Activated CD8-positive, alpha-beta memory T cell treated with anti-CD3 and anti-CD28 coated beads, Interleukin-2, amount 50 U/mL, for 48 hours (primary cell): ENCODE measurements at places on chromosomes 3 and 15.

GRCh38 chr15:35393398-35393797 is 152.6 kb downstream of the DPH6 start:
- no peak for DNase-seq

DNA sequence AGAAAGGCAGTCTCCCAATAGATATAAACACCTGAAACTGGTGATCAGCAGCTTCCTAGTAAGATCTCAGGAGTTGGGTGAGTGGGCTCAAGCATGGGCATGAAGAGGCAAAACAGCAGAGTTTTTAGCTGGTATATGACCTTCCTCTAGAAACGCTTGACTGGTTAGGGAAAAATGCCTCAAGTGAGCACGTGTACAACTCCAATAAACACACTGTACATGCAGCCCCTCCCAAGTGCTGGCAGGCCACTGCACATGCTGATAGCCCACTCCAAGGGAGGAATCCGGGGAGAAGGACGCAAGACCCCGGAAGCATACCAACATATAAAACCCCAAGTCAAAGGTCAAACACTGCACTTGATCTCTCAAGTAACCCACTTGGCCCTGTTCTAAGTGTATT is 143.0 kb downstream of the FMN1 start:
- DNase-seq: no peak

GRCh38 chr3:192011137-192011536 is 550.2 kb downstream of the PYDC2 start:
- no peak for DNase-seq

GRCh38 chr3:177449360-177450006 is 252.2 kb upstream of the TBL1XR1 start:
- DNase-seq: no peak

- no peak for DNase-seq
These were observed 104.8 kb upstream of the RAD18 start for GRCh38 chr3:9068051-9068450.

GRCh38 chr3:178079966-178080365 is 456.3 kb upstream of the KCNMB2 start:
- DNase-seq: no peak

DNA sequence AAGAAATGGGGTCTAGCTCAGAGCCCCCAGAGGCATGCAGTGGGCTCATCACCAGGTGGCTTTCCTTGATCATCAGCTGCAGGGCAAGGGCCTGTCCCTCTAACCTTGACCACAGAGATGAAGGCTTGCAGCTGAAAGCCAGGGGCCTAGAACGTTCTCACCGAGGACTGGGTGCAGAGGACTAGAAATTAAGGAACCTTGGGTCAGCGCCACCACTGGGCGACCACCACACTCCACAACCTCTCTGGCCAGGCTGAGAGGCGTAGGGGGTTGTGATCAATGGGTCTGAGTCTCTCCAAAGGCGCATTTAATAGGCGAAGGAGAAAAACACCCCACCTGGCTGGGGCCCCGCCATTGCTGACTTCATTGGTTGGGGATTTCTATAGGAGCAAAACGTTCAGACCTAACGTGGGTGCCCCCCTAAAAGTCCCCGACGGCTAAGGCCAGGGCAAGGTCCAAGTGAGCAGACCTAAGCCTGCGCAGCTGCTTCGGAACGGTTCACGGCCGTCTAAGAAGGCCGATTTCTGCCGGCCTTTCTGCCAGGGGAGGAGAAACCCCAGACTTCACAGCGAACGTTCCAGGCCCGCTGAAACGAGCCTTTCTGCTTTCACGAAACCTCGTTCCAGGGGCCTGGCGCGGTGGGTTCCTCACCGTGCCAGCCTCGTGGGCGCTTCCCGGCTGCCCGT is 915 bp downstream of the BCL2L10 start:
- DNase-seq: no peak

DNA sequence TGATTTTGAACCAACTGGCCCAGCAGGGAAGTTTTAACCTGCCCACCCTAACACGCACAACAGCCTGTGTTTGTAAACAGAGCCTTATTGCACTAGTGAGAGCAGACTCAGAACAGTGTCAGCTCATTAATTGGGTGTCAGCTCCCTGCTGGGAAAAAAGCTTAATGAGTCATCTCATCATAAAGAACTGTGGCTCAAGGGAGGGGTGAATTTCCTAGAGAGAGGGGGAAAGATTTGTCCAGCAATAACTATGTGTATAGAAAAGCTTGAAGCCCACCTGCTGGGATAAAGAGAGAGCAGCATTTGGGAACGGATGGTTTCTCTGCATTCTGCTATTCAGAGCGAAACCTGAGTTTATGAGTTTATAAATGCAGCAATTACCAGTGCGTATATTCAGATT is 48.9 kb upstream of the GMNC start:
- DNase-seq: no peak

DNA sequence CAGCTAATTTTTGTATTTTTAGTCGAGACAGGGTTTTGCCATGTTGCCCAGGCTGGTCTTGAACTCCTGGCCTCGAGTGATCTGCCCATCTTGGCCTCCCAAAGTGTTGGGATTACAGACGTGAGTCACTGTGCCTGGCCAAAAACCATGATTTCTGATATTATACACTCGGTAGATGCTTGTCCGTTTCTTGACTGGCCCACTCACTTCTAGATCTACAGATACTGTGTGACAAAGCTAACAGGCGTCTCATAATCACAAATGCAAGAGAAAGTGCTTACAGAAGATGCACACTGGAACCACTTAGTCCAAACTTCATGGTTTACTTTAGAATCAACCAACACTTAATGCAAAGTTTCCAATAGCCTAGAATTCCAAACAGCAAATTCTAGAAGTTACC is 8.4 kb downstream of the PROK2 start:
- no peak for DNase-seq

- no peak for DNase-seq
These were observed 114.6 kb downstream of the CYP19A1 start for GRCh38 chr15:51223771-51224229.

- DNase-seq: peak; percentile 71
These were observed at the start of gene TLR9 for GRCh38 chr3:52225452-52226228. Gene TLR9, minus strand, starts transcription at chr3:52225645. Its CDS starts 116 bp downstream, at chr3:52225529.

- no peak for DNase-seq
These were observed 50.7 kb upstream of the POLR2M start for GRCh38 chr15:57655809-57656208.
